SHP77 (cell line): ENCODE measurements at places on chromosomes 7 and 10.
A peak's percentile ranks its signal among the peaks of the same experiment; 100 is the strongest.

DNA sequence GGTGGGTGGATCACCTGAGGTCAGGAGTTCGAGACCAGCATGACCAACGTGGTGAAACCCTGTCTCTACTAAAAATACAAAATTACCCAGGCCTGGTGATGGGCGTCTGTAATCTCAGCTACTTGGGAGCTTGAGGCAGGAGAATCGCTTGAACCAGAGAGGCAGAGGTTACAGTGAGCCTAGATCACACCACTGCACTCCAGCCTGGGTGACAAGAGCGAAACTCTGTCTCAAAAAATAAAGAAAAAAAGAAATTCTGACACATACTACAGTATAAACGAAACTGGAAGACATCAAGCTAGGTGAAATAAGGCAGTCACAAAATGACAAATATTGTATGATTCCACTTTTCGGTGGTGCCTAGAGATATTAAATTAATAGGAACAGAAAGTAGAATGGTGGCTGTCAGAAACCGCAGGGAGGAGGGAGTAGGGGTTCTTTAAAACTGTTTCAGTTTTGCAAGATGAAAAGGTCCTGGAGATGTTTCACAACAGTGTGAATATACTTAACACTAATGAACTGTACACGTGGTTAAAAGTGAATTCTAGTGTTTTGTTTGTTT lies 23.2 kb downstream of the PILRA start:
- no peak for DNase-seq

GRCh38 chr10:93309062-93309461 lies 173.1 kb downstream of the MYOF start:
- no peak for DNase-seq

GRCh38 chr10:49276596-49276995 lies 22.4 kb upstream of the C10orf71 start:
- no peak for DNase-seq

DNA sequence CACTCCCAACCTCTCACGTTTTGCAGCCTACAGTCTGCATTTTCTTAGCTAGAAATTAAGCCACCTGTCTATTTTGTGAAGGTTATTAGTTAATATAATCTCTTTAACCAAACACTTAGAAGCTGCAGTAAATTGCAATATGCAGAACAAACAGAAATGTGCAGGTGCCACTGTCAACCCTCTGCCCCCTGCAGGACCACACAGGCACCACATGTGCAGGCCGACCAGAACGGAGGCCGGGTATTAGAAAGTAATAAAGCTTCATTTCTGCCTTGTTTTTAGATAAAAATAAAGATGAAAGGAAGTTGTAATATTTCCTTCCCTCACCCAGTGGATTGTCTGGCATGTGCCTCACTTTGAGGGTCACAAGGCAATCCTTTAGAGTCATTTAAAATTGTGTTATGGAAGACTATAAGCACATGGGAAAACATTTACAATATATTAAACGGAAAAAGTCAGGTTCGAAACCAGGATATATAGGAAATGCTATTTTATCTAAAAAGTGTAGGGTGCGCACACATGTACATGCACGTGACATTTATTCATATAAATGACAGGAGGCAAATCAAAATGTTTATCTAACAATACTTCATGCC lies 158.2 kb downstream of the ARHGAP12 start:
- peak; percentile 43 for DNase-seq

- DNase-seq, result no peak
Observed at GRCh38 chr7:25633426-25634036, 405.2 kb upstream of the NPVF start.

GRCh38 chr7:7861211-7861633 lies 107.4 kb upstream of the GLCCI1 start:
- DNase-seq, result peak; percentile 94

DNA sequence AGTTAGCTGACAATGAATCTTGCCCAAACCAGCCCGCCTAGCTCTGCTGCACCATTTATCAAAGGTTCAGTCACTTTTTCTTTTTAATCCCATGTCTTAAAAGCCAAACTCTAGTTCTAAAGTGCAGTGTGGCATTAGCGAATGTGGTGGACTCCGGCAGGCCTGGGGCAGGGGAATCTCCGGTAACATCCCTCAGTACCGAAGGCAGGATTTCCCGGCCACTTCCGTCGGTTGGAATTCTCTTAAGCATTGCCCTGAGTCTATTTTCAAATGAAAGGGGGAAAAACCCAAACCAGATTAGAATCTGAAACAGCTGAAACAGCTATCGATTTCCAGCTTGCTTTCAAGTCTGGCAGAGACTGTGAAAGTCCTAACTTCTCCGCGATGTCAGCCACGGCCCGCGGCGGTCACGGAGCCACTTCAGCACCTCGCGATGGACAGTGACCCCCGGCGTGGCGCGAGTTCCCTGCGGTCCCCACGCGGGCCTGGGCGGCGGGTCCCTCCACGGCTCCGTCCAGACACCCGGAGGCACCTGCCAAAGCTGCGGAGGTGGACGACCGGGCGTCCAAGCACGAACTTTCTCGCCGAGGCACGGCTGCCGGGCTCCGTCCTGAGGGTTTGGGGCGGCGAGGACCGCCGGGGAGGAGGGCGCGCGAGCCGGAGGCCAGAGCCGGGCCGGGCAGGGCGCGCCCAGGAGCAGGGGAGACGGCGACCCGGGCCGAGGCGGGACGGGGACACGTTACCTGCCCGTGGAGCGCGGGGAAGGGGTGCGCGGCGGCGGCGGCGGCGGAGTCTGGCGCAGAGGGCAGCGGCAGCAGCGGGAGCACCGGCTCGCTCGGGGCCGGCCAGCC lies 745 bp downstream of the TCERG1L start:
- no peak for DNase-seq

DNA sequence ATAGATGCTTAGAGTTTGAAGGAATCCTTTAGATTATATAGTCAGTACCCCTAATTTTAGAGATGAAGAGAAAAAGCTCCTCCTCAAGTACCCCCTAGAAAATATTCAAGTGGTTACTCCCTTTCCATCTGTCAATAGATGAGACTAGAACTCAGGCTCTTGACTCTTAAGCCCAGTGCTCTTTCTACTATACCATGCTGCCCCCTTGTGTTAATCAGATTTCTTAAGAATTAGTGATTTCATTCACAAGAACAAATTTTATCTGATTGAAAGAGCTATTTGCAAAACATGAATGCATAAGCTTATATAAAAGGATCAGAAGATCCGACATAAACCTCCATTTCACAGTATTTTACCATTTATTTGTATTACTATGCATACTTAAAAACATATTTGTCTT lies 179.3 kb downstream of the TFEC start:
- DNase-seq, result peak; percentile 63

- DNase-seq, result no peak
Observed at GRCh38 chr10:4034907-4035598, 250.0 kb upstream of the KLF6 start.

- DNase-seq, result no peak
Observed at GRCh38 chr10:44684661-44685060, 226.5 kb upstream of the TMEM72 start.

DNA sequence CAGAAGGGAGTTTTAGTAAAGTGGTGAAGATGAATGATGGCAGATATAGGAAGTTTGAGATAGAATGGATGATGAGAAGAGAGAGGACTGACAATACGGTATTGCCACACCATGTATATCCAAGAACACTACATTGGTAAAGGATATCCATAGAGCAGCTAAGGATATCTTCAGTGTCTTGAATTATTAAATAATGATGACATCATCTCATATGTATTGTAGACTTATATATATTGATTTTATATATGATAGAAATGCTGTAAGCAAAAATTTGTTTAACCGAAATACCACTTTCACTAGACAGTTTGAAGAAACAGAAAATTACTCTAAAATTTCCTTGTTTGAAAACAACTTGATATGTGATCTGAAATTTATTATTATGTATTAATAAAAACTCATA lies 89.0 kb downstream of the SEPTIN7 start:
- no peak for DNase-seq

GRCh38 chr10:121633056-121633455 lies 34.8 kb upstream of the FGFR2 start:
- DNase-seq, result no peak

DNA sequence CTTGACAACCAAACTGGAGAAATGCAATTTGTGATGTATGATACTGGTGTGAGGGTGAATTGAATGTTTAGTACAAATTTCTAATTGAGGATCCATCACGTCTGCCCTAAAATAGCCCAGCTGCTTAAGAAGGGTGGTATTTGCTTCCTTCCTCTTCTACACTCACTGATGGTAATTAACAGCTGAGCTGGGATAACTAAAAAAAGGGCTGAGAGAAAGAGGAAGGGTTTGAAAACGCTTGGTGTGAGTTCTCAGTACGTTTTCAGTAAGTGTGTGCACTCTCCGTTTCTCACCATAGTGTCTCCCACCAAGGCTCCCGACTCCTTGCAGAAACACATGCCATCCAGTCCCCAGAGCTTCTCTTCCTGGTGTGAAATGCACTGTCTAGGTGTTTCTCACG lies 54.3 kb downstream of the MAP3K8 start:
- no peak for DNase-seq

- DNase-seq, result no peak
Observed at GRCh38 chr7:135886345-135887132, 90.6 kb downstream of the MTPN start.

- no peak for DNase-seq
Observed at GRCh38 chr7:28988810-28989209, 30.7 kb upstream of the TRIL start.

GRCh38 chr7:44144968-44145478 lies 3.9 kb upstream of the MYL7 start:
- no peak for DNase-seq

DNA sequence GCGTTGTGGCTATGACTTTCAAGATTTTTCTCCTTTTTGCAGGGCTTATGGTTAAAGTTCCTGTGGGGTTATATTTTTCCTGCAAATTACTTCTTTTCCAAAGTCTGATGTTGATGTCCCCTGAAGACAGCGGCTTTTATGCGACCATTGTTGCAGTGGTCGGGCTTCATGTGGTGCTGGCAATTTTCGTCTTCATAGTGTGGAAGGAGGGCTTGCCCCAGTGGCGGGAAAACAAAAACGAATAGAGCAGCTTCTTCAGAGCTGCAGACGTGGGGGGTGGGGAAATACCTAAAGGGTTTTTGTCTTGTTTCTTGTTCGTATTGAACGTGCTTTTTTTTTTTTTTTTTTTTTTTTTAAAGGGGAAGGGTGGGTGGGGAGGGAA lies 53.8 kb downstream of the MCMBP start:
- DNase-seq, result no peak

- peak; percentile 21 for DNase-seq
Observed at GRCh38 chr7:154832557-154833138, 170.3 kb downstream of the PAXIP1 start.

GRCh38 chr7:101817471-101818286 lies at the start of gene CUX1:
Gene CUX1 (plus strand): TSS chr7:101817626. CDS start chr7:101817640, 14 bp downstream.
- DNase-seq, result no peak

DNA sequence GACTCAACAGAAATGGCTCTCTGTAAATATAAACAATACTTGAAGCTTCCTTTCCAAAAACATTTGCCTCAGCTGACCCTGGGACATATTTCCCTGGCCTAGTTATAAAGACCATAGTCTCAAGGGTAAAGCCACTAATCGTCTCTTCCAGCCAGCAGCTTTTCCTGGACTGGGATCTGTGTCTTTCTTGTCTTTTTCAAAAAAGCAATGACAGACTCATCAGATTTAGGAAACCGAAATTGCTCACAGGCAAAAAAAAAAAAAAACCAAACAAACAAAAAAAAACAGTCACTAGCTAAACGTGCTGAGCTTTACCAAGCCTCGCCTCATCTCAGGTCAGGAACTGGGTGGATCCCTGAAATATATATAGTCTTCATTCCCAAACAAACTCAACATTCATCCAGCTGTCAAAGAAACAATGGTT lies 23.5 kb downstream of the STN1 start:
- DNase-seq, result no peak

- no peak for DNase-seq
Observed at GRCh38 chr7:33039903-33040292, 22.7 kb downstream of the NT5C3A start.

GRCh38 chr10:122981066-122981464 lies 864 bp downstream of the PSTK start:
- peak; percentile 12 for DNase-seq

- no peak for DNase-seq
Observed at GRCh38 chr10:18231480-18231879, 91.3 kb downstream of the CACNB2 start.

GRCh38 chr10:88260329-88261051 lies 322.6 kb downstream of the RNLS start:
- DNase-seq, result no peak

- no peak for DNase-seq
Observed at GRCh38 chr7:95682913-95683312, 86.6 kb upstream of the PDK4 start.

DNA sequence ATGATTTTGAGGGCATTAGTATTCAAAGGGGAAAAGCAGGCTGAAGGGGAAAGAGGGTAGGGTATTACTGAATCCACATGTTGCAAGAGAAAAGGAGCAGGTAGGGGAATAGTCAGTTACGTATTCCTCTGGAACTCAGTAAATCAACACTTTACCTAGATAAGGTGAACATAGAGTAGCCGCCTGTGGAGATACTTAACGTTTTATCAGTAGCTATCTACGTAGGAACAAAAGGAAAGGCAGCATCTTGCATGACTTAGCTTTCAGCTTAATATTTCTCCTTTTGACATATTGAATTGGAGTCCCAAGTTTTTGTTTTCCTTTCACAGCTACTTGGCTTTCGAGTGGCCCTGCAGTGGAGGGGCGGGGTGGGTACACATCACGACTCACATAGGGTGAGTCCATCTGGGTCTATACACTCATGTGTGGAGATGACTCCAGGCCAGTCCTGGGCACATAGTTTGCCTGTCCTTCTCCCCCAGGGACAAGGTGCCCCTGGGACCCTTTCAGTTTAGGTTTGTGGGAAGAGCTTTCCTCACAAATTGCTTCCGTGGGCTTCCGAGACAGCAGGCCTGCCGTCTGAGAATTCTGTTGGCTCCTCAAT lies 48.1 kb downstream of the CCNY start:
- no peak for DNase-seq

DNA sequence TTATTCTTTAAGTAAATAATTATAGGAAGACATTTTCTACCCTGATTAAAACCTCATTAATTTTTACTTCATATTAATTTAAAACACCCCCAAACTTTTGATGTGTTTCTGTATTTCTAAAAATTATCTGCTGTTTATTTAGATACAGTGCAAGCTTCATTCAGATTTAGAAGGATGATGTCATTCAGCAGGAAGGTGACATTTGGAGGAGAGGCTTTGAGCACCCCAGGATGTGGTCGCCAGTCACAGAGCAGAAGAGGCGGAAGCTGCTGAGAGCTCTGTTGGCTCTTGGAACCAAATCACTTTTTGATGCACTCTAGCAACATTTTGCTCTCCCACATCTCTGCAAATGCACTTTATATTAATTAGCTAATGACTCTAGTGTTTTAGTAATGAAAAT lies 233.9 kb upstream of the CACNA2D1 start:
- peak; percentile 23 for DNase-seq

GRCh38 chr10:79994556-79994955 lies 45.7 kb upstream of the SFTPD start:
- no peak for DNase-seq

- no peak for DNase-seq
Observed at GRCh38 chr7:67989142-67989541, 992.5 kb downstream of the TYW1 start.

- no peak for DNase-seq
Observed at GRCh38 chr10:75755528-75755927, 324.1 kb downstream of the LRMDA start.

- no peak for DNase-seq
Observed at GRCh38 chr10:71968553-71969474, 4.6 kb downstream of the CHST3 start.
